ENCODE measurements at places on chromosomes 3 and 15.

- DNase-seq: no peak
Observed at GRCh38 chr15:66178531-66178910, 75.0 kb downstream of the MEGF11 start.

GRCh38 chr3:150783920-150784746 lies 21.2 kb upstream of the SIAH2 start:
- DNase-seq: no peak

GRCh38 chr3:128824132-128824850 lies 55.1 kb upstream of the ACAD9 start:
- DNase-seq: no peak

DNA sequence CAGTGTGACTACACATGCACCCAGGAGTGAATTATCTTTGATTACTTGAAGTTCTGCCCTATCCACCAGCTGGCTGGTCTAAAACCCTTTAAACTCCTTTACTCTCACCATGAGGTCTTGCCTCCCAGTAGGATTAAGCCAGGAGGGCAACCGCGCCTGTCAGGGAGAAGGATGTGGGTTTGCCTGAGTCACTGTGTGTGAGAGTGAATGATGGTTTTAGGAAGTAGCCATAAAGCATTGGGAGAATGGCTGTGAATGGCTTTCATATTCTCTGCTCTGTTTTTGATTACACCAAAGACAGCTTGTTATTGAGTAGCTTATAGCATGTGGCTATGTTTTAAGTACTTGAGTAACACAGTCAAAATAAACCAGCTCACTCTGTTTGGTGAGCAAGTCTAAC lies 637.7 kb upstream of the TBL1XR1 start:
- DNase-seq: no peak

DNA sequence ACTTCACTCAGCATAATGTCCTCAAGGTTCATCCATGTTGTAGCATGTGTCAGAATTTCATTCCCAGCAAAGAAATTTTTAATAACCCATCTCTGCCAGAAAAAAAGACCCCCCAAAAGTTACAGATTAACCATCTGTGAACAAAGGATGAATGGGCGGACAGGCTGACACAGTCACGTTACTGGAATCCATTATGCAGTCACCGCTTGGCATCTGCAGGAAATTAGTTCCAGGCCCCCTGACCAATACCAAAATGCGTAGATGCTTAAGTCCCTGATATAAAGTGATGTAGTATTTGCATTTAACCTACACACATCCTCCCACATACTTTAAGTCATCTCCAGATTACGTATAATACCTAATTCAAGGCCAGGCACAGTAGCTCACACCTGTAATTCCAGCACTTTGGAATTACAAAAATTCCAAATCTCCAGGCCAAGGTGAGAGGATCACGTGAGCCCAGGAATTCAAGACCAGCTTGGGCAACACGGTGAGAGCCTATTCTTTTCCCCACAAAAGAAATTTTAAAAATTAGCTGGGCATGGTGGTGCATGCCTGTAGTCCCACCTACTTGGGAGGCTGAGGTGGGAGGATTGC lies 1.5 kb upstream of the SLC12A8 start:
- no peak for DNase-seq

GRCh38 chr15:22808761-22809280 lies 22.4 kb downstream of the NIPA1 start:
- DNase-seq: no peak

DNA sequence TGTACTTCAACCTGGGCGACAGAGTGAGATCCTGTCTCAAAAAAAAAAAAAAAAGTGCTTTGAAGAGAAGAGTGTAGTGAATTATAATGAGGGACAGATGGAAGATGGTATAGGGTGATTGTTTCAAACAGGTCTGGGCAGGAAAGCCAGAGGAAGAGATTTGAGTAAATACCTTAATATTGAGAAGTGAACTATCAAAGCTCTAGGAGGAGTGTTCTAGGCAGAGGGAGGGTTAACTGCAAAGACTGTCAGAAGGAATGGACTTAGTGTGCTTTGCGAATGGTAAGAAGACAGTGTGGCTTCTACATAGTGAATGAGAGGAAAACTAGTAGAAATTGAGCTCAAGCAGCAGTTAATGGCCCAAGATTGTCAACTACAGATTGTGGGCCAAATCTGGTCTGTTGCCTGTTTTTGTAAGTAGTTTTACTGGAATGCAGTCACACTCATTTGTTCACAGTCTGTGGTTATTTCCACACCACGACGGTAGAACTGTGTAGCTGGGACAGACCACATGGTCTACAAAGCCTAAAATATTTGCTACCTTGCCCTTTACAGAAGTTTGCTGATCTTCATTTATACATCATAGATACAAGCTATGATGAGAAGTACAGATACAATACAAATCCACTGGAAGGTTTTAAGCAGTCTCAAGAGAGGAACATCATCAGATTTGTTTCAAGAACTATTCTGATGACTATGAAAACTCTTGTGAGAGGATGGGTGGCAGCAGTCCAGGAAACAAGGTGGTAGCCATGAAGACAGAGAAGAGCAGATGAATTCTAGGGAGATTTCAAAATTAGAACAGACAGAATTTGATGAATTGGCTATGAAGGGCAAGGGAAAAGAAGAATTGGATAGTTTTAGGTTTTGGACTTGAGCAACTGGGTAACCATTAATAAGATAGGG lies 16.5 kb upstream of the USP50 start:
- DNase-seq: no peak

- DNase-seq: no peak
Observed at GRCh38 chr3:41362638-41363559, 163.6 kb downstream of the CTNNB1 start.

DNA sequence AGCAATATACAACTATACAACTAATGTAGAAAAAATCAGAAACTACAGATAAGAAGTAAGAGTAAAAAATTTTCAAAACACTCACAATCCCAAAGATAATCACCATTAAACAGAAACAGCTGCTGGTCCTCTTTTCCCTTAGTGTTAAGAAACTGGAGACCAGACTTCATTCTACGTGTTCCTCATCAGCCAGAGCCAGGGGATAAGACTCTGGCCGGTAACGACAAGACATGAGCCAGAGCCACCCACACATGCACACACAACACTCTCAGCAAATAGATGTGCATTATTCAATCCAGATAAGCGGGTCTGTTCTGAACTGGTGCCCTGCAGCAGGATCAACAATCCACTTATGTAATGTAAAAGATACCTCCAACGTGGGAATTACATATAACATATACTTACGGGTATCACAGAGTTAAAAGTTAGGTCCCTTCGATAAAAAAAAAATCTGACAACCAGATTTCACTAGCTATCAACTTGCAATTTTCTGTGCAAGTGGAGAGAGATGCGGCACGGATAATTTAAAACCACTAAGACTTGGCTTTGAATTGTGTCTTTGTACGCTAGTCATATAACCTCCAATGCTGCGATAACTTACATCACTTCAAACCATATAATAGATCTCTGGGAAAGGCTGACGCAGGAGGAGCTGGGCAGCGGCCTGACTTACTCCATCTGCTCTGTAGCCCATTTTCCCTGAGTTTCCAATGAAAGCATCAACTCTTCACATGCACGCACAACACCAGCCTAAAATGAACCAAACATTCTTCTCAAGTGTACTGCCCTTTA lies 17.8 kb downstream of the PRICKLE2 start:
- DNase-seq: no peak

DNA sequence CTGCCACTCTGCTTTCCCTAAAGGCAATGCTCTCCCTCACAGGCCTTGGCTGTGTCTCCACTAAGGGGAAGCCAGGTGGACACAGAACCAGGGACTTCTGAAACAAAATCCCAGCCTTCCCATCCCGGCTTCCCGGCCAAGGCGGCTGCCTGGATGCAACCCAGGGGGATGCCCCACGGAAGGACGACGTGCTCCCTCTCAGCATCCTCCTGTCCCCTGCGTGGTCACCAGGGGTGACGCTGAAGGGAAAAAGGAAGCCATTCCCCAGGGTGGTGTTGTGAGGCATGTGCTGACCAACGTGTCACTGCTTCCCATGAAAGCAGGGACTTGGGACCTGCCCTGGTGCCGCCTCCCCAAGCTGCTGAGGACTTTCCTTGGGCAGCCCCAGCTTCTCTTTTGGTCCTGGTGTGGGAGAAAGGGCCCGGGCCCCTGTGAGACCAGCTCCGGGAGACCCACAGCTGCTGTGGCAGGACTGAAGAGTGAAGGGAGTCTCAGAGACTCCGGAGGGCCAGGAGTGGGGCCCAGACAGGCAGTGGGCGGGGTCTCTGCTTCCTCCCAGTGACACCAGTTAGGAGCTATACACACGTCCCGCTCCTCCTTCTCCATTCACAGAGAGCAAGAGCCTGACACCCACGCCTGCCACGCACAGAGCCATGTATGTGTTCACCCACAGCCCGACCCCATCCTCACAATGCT lies 139.2 kb downstream of the NUP210 start:
- DNase-seq: no peak

DNA sequence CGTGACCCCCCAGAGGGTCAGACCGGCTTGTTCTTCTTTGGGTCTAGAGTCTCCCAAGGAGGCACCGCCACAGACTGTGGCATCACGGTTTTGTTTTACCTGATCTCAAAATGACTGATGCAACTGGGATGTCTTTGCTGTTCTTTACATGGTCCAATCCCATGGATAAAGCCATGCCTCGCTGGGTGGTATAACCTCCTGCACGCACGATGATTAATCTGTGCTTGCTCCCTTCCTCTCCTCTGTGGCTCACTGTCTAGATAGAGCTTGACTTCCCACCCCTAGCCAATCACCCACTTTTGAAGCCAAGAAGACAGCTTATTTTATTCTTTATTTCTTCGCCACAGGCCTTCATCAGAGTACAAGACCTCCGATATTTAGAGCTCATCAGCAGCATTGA lies 36.6 kb upstream of the RHO start:
- no peak for DNase-seq

- no peak for DNase-seq
Observed at GRCh38 chr3:184524981-184525336, 36.6 kb upstream of the EPHB3 start.

DNA sequence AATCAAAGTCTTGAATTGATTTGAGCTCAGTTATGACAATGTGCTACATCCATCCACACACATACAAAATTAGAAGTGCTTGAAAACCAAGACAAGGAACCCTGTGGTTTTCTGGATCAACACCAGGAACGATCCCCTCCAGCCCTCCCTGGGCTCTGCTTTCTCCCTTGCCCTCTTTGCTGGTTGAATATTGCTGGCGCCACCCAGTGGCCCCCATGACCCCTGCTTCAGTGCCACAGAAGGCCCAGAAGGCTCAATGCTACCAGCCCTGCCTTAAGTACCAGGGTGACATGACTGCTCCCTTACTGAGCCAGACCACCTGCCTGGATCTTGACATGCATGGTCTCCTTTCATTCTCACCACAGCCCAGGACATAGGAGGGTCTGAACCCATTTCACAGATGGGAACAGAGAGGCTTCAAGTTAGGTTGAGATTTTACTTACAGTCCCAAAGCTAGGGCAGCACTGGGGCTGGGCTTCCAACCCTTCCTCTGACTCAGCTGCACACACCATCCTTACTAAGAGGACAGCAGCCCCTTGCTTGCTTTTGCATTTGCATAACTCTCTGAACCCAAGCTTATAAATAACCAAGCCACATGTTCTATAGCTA lies 15.0 kb downstream of the IL12A start:
- no peak for DNase-seq

GRCh38 chr15:68204776-68205557 lies at the start of gene CALML4:
Gene CALML4 (minus strand): TSS chr15:68205332. CDS start chr15:68205247, 85 bp downstream.
- no peak for DNase-seq

DNA sequence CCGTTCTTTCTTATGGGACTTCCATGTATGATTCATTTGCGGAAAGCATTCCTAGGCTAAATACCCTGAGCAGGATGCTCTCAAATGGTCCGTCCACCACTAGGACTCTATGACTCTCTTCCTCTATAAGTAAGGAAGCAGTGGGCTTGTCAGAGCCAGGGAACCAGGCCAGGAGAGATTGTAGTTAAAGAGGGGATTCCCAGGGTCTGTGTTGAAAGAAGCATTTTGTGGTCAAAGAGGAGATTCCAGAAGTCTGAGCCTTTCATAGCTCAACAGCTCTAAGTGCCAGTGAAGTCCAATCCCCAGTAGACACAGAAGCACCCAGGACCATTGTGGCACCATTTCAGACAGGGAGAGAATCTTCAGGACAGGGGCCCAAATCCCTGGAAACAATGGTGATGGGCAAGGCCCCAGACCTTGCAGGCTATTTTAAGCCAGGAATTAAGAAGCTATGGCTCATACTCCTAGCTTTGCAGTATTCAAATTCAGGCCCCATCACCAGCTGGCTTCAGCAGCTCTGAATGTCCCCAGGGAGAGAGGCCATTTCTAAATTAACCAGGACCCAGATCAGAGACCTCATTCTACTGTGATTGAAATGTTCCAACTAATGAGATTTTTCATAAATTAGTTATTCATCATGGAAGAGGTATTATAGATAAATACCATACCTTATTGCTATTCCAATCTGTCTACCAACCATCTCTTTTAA lies 81.7 kb downstream of the CD47 start:
- no peak for DNase-seq

- no peak for DNase-seq
Observed at GRCh38 chr3:190169243-190169642, 48.5 kb upstream of the P3H2 start.

GRCh38 chr3:52176180-52176752 lies 21.7 kb upstream of the ALAS1 start:
- no peak for DNase-seq

GRCh38 chr3:156838035-156838434 lies 11.9 kb downstream of the LEKR1 start:
- DNase-seq: no peak

- no peak for DNase-seq
Observed at GRCh38 chr3:127700406-127700805, 27.7 kb downstream of the ABTB1 start.

DNA sequence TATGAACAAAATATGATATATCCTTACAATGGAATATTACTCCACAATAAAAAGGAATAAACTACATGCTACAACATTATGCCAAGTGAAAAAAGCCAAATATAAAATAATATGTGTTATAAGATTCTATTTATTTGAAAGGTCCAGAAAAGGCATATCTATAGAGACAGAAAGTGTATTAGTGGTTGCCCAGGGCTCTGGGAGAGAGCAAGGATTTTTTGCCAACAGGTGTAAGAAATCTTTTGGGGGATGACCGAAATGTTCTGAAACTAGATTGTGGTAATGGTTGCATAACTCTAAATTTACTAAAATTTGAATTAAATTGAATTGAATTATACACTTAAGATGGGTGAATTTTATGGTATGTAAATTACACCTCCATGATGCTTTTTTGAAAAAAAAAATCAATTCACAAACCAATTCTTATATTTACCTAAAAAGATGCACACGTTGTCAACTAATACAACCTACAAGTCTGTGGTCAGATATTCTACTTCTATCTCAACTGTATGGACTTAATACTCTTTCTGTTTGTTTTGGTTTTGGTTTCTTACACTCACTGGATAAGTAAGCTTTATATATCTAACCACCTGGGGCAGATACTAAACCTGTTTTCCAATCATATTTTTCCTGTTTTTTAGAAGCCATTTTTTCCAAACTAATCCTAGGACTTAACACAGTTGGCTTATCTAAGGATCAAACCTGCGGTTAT lies 75.8 kb downstream of the FBN1 start:
- no peak for DNase-seq

GRCh38 chr15:62935300-62936081 lies 107.1 kb upstream of the TPM1 start:
- no peak for DNase-seq

Data from stimulated activated CD4-positive, alpha-beta T cell treated with anti-CD3 and anti-CD28 coated beads, Interleukin-15, amount 100 ng/mL, for 48 hours (primary cell).